ENCODE measurements at places on chromosomes 5 and 9.

DNA sequence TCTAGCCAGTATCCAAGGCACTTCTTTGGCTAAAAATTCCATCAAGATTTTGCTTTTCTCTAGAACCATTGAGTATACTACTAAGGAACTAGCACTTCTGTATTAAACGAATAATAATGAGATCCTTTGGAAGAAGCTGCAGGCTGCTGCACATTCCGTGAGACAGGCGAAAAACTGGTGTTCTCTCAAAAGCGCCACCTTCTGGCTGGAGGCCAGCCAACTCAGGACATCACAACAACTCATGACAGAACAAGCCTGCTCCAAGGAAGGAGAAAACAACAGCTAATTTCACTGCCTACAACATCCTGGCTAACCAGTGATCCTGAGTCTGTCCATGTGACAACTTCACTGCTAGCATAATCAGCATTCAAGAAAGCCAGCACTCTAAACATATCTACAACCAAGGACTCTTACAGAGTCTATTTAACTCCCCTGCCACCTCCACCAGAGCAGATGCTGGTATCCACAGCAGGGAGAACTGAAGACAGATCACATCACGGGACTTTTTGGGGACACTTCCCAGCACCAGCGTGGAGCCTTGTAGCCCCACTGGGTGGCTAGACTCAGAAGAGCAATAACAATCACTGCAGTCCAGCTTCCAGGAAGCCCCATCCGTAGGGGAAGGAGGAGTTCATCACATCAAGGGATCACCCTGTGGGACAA, 150.5 kb downstream of the YTHDC2 start:
- peak; percentile 10 for DNase-seq

DNA sequence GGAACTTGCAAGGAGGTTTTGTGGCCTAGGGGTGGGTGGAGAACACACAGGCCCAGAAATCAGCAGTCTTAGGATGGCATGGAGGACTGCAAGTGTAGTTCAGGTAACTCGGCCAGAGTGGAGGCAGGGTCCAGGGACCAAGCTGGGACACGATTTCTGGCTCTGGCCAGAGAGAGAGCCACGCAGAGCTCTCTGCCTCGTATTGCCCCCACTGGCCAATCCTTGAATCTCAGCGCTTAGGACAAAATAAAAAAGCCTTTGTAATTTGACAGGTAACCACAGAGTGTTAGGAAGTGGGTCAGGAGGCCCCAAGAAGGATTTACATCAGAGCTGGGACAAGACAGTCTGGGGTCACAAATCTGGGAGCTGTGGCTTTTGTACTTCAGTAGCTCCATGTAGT, 11.7 kb downstream of the MAP3K1 start:
- DNase-seq, result no peak

GRCh38 chr5:56671571-56671970, 143.8 kb upstream of the MAP3K1 start:
- DNase-seq, result peak; percentile 11

DNA sequence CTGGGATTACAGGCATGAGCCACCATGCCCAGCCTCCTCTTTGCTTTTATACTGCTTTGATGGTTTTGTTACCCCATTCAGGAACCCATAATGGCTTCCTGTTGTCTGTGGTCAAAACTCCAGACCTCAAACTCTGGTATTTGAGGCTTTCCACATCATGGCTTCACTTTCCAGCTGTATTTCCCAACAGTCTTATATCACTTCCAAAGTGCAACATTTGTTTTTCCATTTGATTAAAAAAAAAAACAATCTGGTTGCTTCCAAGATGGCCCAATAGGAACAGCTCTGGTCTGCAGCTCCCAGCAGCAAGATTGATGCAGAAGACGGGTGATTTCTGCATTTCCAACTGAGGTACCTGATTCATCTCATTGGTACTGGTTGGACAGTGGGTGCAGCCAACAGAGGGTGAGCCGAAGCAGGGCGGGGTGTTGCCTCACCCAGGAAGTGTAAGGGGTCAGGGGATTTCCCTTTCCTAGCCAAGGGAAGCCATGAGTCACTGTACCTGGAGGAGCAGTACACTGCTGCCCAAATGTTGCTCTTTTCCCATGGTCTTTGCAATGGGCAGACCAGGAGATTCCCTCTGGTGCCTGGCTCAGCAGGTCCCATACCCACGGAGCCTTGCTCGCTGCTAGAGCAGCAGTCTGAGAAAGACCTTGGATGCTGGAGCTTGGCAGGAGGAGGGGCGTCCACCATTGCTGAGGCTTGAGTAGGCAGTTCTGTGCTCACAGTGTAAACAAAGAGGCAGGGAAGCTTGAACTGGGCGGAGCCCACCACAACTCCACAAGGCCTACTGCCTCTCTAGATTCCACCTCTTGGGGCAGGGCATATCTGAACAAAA, 458.4 kb downstream of the KDM4C start:
- DNase-seq, result peak; percentile 63

DNA sequence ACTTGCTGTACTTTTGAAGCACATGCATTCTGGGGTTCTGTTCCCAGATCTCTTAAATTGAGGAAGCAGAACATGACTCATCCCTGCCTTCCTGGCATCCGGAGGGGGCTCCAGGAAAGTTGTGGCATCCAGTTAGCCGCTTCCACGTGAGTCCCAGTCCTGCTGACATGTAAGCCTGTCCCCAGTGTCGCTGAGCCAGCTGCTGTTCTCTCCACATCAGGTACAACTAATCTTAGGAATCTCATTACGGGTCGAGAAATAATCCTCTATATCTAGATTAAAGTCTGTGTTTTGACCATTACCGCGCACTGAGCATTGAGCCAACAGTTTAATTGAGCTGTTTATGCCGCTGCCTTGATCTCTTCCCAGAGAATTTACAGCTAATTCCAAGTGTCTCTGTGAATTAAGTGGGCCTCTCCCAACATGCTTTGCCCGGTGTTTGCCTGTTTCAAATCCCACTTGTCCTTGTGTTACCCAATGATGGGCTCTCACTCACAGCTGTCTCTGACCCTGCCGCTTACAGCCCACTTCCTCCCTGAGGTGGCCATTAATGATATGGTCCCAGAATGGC, 10.5 kb upstream of the SHB start:
- peak; percentile 68 for DNase-seq

DNA sequence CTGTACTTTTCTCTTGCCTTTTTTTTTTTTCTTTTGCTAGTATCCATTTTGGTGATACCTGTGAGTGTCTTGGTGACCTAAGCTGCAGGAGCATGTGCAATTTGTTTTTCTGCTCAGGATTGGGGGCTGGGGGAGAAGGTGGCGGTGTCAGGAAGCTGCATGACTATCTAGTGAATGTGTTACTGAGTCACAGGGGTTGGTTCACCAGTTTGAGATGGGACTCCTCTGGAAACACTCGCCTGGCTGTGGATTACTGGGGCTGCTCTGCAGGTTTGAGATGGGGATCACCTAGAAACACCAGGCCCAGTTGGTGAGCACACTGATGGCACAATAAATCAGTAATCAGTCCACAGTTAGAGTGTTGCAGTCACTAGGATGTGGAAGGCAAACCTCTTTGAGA, 447.9 kb downstream of the SPATA31D1 start:
- DNase-seq, result no peak

GRCh38 chr5:144697847-144698262, 527.2 kb downstream of the KCTD16 start:
- peak; percentile 96 for DNase-seq

- no peak for DNase-seq
Measured at GRCh38 chr5:110268283-110268682, 458.2 kb downstream of the TMEM232 start.

DNA sequence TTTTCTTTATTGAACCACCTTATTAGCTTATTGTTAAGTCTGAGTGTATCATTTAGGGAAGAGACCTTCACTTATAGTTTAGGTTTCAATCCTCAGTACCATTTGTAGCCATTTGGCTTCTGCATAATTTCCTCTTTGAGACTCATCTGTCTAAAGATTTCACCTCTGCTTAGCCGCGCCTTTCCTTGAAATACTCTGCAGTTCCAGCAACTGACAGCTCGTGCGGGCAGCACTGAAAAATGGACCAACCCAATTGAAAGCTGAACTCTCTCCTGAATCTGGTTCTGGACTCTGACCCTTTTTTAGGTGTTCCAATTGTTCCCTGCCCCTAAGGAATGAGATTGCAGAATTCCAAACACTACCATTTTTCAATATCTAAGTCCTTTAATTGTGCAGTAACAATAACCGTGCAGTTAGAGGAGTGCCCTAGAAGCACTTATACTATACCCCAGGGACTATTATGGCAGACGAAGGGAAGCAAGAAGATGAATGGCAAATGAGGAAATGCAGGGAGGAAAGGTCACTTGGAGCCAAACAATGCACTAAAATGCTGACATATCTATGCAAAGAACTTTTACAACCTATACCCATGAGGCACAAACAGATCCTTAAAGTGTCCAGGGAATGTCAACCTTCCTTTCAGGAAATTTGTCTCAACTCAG, 50.1 kb upstream of the PDE4D start:
- no peak for DNase-seq

DNA sequence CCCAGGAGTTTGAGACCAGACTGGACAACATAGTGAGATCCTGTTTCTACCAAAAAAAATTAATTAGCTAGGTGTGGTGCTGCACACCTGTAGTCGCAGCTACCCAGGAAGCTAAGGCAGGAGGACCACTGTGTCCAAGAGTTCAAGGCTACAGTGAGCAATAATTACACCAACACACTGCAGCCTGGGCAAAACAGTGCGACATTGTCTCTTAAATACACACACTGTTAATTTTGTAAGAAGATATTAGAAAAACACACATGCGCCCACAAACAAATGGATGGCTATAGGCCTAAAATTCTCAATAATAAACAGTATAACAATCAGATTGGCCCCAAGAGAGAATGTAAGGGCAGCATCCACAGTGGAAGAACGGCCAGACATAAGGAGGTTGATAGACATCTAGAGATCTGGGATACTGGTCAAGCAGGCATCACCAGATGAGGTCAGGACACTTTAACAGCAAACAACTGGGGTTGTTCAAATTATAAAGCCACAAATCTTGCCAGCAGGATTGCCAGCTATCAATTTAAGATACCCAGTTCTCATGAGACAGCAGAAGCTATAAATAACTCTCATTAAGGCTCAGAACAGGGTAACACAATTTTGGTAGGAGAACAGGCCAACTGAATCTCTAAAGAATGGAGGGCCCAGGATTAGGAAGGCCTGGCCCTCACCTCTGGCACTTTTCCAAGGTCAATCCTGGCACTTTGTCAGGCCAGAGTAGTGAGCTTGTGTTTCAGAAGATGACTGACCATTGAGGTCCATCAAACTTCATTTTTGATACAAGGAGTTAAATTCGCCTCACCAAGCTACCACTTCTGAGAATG, 29.5 kb downstream of the GOLPH3 start:
- DNase-seq, result no peak

DNA sequence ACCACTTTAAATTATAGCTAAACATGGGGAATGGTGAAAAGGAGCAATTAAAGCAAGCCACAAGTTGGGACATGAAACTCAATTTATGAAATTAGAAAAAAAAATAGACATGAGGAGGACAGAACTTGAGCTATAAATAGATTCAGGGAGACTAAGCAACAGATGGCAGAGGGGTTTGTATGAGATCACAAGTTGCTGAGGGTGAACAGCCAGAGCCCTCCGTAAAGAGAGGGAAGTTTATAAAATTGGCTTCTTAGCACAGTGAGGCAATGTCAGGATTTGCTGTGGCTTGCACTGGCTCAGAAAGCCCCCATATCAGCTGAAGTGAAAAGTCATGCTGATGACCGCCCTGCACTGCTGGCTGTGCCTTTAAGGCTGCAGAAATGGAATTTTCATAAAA, 443.4 kb upstream of the CD180 start:
- DNase-seq, result no peak

- no peak for DNase-seq
Measured at GRCh38 chr5:56516441-56516840, 283.3 kb upstream of the ANKRD55 start.

DNA sequence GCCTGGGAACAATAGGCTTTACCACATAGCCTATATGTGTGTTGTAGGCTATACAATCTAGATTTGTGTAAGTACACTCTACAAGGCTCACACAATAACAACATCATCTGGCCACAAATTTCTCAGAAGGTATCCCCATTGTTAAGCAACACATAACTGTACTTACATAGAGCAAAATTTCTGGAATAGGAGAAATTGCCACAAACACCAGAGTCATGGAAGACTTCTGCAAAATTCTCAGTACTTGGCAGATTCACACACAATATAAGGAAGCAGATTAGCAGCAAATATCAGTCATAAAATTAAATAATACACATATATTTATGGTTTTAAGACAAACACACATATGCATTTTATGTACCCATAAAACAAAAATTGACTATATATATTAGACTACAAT, 16.4 kb downstream of the GNAQ start:
- no peak for DNase-seq

DNA sequence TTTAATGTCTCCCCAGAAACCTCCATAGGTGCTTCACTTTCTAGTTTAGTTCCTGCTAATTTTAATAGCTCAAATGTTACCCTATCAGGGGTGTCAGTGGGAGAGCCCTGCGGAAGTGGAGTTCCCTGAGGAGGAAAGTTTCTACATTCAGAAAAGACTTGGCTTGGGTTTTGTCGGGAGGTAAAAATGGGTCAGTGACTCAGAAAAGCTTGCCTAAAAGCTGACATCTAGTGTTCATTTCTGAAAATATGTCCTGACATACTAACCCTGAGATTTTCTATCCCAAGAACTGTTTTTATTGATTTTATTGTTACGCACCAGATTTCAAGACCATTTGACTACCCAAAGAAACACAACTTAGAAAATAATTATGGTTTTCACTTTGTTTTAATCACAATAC, 40.9 kb upstream of the GLDC start:
- DNase-seq, result peak; percentile 52

- no peak for DNase-seq
Measured at GRCh38 chr5:110106750-110107149, 417.0 kb downstream of the MAN2A1 start.

DNA sequence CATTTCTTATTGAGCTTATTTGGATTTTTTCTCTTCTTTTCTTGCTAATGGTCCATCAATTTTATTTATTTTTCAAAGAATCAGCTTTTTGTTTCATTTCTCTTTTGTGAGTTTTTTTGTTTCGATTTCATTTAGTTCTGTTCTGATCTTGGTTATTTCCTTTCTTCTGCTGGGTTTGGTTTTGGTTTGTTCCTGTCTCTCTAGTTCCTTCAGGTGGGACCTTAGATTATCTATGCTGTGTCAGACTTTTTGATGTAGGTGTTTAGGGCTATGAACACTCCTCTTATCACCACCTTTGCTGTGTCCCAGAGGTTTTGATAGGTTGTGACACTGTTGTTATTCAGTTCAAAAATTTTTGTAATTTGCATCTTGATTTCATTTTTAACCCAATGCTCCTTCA, 119.8 kb downstream of the GABRG2 start:
- DNase-seq, result no peak

- DNase-seq, result no peak
Measured at GRCh38 chr5:168390491-168390890, 95.8 kb upstream of the RARS1 start.

DNA sequence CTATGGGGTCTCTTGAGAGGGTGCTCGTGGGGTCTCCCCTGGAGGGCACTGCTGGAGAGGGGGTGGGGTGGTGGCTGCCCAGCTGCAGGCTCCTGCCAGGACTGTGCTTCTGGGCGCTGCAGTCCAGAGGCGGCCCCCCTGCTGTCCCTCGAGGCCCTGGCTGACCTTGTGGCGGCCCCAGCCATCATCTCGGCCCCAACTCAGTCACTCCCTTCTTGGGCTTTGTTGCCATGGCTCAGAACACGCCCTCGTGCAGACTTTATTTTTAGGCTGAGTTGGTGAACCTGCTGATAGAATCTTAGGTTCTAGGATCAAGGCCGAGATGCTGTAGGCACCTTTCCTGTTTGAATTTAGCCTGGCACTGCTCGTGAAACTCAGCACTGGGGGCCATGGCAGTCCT, 22.8 kb downstream of the FBXW5 start:
- DNase-seq, result no peak

All from fibroblast of lung (primary cell).